ENCODE measurements at places on chromosomes 4 and X.

DNA sequence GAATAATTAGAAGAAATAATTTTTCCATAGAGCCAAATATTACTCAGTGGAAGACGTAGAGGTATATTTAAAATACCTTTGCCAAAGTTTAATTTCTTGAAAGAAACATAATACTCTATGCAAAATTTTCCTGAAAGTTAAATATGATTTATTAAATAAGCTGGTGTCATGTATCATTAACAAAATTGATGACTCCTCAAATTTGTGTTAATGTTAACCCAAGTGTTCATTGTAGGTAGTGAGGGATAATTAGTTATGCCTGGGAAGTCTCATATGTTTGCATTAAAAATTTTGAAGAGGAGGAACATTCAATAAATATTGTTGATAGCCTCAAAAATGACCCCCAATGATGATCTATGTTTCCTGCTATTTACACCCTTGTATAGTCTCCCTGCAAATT lies 292.7 kb upstream of the AMOT start:
- no peak for DNase-seq

DNA sequence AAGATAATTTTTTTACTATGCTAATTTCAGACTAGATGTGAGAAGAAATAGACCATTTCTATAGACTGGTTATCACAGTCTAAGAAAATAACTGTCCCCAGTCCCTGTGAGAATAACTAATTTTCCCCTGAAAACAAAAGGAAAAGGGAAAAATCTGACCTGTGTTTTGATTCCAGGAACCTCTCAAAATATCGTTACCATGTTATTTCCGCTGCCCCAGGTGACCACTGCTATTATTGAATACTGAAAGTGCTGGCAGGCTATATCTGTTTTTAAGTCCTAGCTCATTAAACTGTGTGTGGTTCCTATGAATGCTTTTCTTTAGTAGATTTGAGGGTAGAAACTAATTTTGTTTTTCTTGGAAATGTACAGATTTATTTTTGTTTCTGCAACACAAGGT lies 83.6 kb downstream of the GAB1 start:
- no peak for DNase-seq

GRCh38 chr4:794900-795725 lies 30.8 kb downstream of the CPLX1 start:
- DNase-seq, result no peak

DNA sequence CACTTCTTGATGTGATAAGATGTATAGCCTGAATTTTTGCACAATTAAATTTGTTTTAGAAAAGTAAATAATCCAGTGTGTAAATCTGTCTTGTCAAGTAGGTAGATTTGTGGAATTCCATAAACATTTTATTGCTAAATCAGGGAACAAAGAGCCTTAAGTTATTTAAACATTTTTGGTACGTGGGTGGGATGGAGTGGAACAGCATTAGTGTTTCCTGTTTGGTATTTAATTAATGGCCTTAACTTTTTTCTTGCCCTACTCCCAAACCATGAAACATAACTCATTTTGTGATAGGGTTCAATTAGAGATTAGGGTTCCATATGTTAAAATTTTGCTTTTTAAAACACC lies 5.1 kb downstream of the NUDT9 start:
- no peak for DNase-seq

- DNase-seq, result no peak
Measured at GRCh38 chr4:184599492-184600135, 49.6 kb downstream of the CASP3 start.

- no peak for DNase-seq
Measured at GRCh38 chrX:20267607-20267930, 860 bp upstream of the RPS6KA3 start.

DNA sequence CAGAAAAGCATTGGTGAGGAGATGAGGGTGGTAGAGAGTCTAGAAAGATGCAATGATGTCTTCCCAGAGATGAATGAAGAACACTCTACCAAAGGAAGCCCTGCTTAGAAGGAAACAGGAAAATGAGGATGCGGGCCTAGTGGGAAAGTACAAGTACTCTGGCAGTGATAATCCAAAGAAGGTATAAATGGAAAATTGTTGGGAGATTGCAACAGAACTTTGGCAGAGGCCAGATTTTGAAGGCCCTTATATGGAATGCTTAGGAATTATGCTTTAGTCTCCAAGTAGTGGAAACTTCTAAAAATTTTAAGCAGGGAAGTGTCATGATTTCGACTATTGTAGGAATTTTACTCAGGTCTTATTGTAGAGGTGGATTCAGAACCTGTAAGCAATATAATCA lies 11.0 kb downstream of the ARSJ start:
- no peak for DNase-seq

DNA sequence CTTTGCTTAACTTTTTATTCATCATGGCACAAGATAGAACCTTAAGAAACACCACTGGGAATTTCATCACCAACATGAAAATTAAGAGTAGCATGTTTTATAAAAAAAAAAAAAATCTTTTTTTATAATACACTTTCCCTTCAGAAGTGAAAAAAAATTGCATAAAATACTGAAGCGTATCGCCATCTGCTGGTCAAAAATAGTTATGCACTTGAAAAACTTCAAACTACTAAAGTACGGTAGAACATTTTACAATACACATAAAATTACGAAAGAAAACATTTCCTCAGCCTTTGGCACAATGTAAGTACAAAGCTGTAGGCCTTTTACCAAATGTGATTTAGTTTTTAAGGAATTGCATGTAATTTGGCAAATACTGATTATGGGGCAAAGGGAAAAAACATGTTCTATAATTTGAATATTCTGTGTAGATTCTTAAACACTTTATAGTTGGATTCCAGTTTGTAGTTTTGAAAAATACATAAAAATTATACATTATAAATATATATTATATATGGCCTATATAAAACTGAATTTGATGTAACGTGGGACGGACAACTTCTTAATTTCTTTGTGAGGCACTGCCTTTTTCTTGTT lies 26.5 kb downstream of the HCCS start:
- no peak for DNase-seq

DNA sequence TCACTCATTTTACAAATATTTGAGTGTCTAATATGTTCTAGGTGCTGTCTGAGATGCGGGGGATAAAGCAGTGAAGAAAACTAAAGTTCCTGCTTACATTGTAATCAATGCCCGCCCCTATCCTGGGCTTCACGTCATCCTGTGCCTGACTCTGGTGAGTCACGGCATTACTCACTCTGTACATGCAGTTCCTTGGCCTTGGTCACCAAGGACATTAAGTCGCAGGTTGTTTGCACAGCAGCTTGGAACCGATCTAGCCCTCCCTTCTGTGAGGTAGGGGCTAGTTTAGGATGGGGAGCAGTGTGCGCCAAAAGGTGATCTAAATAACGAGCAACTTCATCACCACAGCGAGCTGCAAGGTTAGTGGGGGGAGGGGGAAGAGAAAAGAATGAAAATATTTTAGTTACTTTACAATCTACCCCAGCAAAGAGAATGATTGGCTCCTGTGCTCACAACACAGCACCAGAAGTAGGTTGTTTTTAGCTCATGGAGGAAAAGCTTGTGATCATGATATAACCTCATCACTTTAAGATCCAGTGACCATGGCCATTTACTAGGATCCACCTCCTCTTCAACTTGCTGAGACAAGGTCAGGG lies 48.0 kb upstream of the HDAC8 start:
- DNase-seq, result no peak

DNA sequence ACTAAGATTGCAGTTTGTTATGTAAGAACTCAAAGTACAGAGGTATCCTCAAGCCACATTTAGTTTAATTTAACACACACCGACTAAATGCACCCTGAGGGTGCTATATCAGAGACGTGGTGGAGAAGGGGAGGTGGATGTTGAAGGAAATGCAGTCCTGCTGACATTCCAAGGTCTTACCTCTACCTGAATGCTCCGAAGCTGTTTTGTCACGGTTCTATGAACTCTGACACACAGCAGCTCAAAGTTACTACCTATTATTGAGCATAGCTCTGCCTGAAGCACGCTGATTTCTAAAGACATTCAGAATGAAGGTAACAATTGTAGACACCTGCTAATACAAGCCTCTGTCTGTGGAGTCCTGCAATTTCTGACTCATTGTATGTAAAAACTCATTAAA lies 6.7 kb downstream of the CC2D2A start:
- no peak for DNase-seq

DNA sequence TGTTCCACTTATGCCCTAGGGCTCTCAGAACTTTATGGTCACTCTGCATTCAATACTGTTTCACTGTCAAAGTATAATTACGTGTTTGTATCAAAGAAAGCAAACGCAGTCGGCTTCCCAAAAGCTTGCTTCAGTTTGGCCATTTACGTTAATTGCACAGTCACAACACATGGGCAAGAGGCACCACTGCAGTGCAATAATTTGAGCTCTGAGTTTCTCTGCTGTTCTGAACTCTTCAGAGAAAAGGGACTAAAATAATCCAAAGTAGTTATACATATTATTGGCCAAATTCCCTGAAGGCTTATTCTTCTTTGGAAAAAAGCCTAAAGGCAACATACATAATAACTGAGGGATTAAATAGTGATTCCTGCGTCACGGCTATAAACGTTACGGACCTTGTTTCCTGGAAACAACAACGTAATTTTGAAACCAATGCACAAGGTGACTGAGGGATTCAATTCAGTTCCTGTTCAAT lies 51.3 kb downstream of the RNF150 start:
- no peak for DNase-seq

GRCh38 chr4:10461850-10462400 lies 4.7 kb upstream of the ZNF518B start:
- DNase-seq, result no peak

DNA sequence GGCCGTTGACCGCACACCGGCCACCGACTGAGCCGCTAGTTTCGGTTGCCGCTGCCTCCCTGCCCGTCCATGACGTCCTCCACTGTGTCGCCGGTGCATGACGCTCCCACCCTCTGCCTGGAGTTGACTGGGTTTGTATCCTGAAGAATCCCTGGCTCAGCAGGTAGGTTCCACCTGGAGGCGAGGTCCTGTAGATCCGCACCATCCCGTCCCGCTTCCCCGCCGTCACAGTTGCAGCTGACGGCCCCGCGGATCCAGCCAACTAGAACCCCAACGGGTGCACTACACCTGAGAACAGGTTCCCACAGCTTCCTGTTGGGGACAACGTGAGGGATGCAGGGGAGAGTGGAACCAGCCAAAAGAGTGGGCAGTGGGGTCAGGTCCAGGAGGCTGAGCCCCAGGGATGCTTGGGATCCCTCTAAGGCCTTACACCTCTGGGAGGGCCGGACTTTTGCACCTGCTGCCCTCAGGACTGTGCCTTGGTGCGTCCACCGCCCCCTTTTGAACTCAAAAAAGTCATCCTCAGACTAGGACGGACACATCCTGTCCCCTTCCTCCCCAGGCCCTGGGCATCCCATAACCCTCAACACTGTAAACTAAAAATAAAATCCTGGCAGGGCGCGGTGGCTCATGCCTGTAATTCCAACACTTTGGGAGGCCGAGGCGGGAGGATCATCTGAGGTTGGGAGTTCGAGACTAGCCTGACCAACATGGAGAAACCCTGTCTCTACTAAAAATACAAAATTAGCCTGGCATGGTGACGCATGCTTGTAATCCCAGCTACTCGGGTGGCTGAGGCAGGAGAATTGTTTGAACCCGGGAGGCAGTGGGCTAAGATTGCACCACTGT lies 1.1 kb upstream of the SLBP start:
- DNase-seq, result no peak

GRCh38 chrX:71241301-71241700 lies 12.6 kb downstream of the ZMYM3 start:
- DNase-seq, result no peak

All from GM12891 (cell line).